ENCODE measurements at places on chromosomes 12 and 14.
A peak's percentile ranks its signal among the peaks of the same experiment; 100 is the strongest.

DNA sequence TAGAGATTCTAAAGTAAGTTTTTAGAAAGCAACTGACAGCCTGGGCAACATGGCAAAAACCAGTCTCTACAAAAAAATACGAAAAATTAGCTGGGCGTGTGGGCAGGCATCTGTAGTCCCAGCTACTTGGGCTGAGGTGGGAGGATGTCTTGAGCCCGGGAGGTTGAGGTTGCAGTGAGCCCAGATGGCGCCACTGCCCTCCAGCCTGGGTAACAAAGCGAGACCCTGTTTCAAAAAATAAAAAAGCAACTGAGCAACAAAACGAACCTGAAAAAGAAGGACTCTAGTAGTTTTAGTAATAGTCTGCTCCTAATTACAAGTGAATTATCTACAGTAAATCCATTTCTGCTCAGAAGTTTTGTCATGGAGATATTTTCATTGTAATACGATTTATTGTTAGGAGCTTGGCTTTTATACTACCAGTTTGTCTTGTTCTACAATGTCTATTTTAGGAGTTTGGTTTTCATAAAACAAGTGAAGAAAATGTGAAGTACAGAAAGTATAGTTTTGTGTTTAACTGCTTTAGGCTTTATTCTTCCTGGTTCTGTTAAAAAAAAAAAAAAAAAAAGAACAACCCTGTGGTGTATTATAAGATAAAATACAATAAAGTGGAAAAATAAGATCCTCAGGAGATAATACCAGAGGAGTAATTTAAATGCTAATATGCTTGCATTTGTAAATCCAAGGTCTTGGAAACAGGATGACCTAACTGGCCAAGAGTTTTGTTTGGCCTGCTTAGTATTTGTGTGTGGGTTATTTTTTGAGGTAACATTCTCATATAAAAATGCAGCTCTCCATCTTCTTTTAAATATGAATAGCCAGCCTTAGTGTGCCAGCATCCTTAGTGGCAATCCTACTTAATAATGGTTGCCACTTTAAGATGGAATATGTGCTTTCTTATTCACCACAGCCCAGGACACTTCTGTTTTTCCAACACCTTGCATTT lies 2.8 kb downstream of the TMX1 start:
- no peak for DNase-seq

- DNase-seq, result no peak
Measured at GRCh38 chr12:71764587-71765321, 10.1 kb downstream of the RAB21 start.

DNA sequence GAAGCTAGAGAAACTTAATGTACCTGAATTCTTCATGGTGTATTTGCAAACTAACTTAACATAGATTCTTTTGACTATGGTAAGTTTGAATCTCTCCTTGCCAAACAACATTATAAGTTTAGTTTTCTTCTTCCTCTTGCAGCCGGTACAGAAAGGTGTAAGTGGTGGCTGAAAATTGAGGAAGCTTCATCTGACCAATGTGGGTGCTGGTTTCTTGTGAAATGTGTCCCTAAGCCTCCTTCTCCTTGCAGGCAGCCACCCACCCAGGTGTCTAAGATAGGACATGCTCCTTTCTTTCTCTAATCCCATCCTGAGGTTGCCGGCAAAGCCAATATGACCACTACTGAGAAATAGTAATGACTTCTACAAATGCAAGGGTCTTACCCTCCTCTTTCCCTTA lies 20.6 kb downstream of the GSG1 start:
- DNase-seq, result no peak

- DNase-seq, result no peak
Measured at GRCh38 chr12:95857799-95858198, 953 bp upstream of the SNRPF start.

GRCh38 chr14:75911883-75912282 lies 69.9 kb downstream of the TGFB3 start:
- DNase-seq, result peak; percentile 16

- no peak for DNase-seq
Measured at GRCh38 chr14:79730953-79731352, 480.4 kb downstream of the DIO2 start.

GRCh38 chr12:117033382-117034221 lies 65.6 kb downstream of the TESC start:
- no peak for DNase-seq

- peak; percentile 26 for DNase-seq
Measured at GRCh38 chr12:105026411-105026810, 40.3 kb downstream of the NOPCHAP1 start.

DNA sequence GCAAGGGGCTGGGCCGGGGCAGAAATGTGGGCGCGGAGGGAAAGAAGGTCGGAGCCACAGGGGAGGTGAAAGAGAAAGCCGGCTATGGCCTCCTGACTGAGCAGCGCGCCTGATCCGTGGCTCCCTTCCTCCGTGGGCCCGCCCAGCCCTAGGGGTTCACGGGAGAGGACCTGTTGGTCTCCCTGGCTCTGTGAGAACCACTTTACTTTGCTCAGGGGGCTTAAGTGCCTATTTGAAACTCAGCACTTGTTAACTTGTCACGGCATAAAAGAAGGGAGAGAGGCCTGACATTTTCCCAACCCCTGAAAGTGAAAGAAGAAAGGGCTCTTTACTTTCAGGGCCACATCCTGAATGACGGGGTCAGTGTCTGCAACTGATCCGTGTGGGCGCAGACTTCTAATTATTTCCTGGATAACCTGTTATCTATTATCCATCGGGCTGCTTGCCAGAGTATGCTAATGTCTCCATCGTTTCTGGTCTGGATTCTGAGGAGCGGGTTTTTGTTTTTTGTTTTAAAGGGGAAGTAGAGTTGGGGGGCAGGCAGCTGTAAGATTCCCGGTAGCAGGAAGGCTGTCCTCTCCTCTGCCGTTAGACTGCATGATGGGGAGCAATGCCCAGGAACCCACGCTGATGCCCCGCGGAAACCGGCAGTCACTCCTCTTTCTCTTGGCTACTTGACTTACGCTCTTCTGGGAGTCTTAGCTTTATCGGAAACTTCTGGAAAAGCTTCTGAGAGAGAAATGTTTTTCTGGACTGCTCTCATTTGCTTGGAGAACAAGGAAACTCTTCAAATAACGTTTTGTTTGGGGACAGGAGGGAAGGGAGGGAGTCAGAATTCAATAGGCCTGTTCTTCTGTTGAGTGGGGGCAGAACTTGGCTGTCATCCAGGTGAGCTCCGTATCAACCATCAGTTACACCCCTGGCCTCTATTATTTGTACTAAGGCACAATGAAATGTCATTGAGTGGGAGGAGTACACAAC lies 127.7 kb upstream of the MAX start:
- peak; percentile 50 for DNase-seq

DNA sequence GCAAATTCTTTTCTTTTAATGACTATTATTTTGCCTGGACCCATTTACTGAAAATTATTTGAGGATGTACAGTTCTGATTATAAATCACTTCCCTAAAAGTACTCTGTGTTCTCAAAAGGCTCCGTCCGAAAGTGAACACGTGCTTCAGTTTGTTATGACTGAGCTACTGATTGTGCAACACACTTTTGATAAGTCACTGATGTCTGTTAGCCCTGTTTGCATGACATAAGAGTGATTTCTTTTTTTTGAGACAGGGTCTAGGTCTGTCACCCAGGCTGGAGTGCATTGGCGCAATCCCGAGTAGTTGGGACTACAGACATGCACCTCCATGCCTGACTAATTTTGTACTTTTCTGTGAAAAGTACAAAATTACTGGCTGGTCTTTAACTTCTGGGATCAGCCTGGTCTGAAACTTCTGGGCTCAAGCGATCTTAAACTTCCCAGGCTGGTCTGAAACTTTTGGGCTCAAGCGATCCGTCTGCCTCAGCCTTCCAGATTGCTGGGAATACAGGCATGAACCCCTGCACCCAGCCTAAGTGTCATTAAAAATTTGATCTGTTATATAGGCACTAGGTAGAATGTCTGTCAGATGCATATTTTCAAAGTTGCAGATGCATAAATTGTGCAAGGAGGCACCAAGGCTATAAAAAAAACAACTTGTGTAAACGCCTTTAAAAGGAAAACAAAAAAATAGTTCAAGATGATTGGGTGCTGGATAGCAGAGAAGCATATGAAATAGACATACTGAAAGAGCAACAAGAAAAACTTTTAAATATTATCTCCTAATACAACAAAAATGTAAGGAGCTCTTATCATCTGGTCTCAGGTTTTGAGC lies 111.5 kb downstream of the SRGAP1 start:
- DNase-seq, result peak; percentile 28

- DNase-seq, result peak; percentile 19
Measured at GRCh38 chr14:59570122-59570521, 6.5 kb downstream of the CCDC175 start.

GRCh38 chr12:116640281-116640680 lies 81.1 kb downstream of the MAP1LC3B2 start:
- no peak for DNase-seq

- DNase-seq, result no peak
Measured at GRCh38 chr12:41908206-41908605, 236.5 kb downstream of the GXYLT1 start.

- DNase-seq, result no peak
Measured at GRCh38 chr12:15834575-15834974, 45.4 kb upstream of the EPS8 start.

- no peak for DNase-seq
Measured at GRCh38 chr14:104177411-104177810, 39.0 kb downstream of the KIF26A start.

DNA sequence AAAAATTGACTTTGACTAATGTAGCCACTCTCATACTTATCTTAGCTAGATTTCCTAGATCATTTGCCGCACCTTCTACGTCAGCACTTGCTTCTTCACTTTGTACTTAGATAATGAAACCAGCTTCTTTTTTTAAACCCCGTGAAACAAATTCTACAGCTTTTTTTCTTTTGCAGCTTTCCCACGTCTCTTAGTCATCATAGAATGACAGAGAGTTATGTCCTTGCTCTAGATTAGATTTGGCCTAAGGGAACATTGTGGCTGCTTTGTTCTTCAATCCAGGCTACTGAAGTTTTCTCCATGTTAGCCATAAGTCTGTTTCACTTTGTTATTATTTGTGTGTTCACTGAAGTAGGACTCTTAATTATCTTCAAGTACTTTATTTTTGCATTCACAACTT lies 94.9 kb downstream of the SLCO1A2 start:
- DNase-seq, result no peak

DNA sequence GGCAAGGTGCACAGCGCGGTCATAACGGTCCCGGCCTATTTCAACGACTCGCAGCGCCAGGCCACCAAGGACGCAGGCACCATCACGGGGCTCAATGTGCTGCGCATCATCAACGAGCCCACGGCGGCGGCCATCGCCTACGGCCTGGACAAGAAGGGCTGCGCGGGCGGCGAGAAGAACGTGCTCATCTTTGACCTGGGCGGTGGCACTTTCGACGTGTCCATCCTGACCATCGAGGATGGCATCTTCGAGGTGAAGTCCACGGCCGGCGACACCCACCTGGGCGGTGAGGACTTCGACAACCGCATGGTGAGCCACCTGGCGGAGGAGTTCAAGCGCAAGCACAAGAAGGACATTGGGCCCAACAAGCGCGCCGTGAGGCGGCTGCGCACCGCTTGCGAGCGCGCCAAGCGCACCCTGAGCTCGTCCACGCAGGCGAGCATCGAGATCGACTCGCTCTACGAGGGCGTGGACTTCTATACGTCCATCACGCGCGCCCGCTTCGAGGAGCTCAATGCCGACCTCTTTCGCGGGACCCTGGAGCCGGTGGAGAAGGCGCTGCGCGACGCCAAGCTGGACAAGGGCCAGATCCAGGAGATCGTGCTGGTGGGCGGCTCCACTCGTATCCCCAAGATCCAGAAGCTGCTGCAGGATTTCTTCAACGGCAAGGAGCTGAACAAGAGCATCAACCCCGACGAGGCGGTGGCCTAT lies 875 bp downstream of the HSPA2 start:
- no peak for DNase-seq

- DNase-seq, result no peak
Measured at GRCh38 chr12:71152851-71153250, 4.9 kb downstream of the TSPAN8 start.

GRCh38 chr12:68001486-68002466 lies 12.5 kb downstream of the IFNG-AS1 start:
- DNase-seq, result peak; percentile 23

- no peak for DNase-seq
Measured at GRCh38 chr14:69528143-69528542, 43.6 kb downstream of the PLEKHD1 start.

DNA sequence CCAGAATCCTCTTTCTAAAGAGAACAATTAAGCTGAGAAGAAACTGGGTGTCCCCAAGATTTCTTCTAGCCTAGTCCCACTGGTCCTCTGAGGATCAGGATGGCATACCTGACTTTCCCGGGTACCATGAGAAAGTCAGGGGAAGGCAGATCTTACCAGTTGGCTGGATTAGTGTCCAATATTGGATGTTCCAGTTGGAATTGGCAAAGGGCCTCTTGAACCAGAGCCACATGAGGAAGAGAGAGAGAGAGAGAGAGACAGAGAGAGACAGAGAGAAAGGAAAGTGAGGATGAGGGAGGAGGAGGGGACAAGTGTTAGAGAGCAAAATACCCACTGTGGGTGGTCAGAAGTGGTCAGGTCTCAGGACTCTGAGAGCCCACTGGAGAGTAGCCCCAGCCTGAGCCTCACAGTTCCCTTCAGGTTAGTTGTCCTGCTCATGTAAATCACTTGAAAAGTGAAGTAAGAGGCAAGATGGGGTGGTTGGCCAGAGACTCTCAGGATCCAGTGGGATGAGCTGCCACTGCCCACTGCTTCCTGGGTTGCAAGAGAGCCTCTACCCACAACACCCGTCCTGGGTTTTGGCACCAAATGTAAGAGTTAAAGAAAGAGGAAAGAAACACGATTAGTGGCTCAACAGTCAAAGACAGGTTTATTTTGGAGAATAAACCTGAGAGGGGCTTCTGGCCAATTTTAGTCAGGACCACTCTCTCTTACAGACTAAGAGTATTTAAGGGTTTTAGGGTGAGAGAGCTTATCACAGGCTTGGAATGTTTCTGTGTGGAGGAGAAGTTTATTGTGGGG lies 28.4 kb upstream of the A2M start:
- DNase-seq, result no peak

- no peak for DNase-seq
Measured at GRCh38 chr12:25764409-25764808, 194.1 kb upstream of the RASSF8 start.

GRCh38 chr12:52440821-52441319 lies 6.7 kb upstream of the KRT75 start:
- DNase-seq, result peak; percentile 50

GRCh38 chr12:11134305-11134704 lies at the start of gene TAS2R30:
Gene TAS2R30 (minus strand): TSS chr12:11134644. CDS start chr12:11134244, 400 bp downstream.
- DNase-seq, result no peak

- peak; percentile 82 for DNase-seq
Measured at GRCh38 chr12:110266980-110267620, 13.9 kb upstream of the ATP2A2 start.

DNA sequence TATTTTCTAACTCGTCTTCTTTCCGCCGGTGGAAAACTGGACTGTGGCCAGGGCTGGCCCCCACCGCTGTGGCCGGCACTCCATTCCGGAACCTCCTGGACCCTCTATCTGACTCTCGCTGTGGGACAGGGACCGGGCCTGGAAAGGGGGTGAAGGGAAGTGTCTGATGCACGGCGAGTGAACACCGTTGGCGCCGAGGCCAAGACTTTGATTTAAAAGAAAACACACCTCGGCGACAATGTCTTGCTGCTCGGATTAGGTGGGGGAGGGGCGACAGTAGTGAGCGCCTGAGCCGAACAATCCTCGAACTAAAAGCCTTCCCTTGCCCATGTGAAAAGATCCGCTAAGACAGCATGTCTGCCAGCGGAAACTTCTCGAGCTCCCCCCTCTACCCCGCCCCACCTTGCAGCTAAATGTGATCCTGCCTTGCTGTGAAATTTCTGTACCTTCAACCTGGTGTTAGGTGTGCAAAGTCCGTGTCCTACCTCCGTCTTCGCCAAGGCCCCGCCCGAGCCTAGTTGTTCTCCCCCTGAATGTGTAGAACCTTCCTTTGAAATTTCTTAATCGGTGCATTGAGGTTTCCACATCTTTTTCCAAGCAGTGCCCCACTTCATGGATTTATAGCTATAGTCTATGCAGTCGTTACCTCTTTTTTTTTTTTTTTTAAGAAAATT lies 862 bp upstream of the HOTAIR start:
- DNase-seq, result no peak

Data from hepatocyte (in vitro differentiated cells).